ENCODE measurements at places on chromosomes 5 and 9.
A peak's percentile ranks its signal among the peaks of the same experiment; 100 is the strongest.

DNA sequence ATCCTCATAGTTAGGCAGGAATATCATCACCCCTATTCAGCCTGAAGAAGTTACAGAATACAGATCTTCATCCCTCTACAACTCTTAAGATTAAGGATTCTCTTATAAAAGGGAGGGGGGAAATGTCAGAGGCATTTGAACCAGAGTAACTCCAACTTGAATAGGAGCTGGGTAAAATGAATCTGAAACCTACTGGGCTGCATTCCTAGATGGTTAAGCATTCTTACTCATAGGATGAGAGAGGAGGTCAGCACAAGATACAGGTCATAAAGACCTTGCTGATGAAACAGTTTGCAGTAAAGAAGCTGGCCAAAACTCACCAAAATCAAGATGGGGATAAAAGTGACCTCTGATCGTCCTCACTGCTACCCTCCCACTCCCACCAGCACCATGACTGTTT is 14.4 kb downstream of the FREM1 start:
- no peak for DNase-seq

DNA sequence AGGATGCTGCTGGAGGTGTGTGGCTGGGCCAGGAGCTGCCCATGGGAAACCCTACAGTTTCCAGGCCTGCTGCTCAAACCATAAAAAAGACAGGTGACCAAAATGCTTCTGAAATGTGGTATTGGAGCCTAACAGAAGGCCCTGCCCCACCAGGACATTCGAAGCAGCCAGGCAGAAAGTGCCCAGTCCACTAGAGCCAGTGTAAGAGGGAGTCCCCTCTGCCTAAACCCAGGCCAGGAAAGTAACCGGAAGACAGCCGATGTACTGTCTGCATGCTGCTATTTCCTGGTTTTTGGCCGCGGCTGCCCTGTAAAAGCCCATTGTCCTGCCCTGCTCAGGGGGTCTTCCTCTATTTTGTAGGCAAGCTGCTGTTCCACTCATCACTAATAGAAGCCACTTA is 150.7 kb upstream of the IRX2 start:
- no peak for DNase-seq

GRCh38 chr9:92686954-92687353 is 17.0 kb upstream of the IPPK start:
- DNase-seq, result no peak

DNA sequence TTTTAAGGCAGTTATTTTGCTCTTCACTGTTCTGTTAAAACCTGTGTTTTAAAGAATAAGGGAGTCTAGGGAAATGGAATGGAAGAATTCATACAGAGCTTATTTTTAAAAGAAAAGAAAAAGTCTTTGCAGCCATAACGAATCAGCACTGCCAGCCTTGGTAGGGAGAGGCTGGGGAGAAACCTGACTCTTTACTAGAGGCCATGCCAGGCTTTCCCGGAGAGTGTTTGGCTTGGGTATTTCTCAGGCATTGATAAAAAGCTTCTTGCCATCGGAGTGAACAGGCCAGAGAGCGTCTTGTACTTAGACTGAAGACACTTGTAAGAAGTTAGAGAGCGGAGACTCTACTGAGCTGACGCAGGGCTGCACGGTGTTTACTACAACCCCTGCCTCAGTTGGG is 72.7 kb upstream of the NFIL3 start:
- DNase-seq, result no peak

DNA sequence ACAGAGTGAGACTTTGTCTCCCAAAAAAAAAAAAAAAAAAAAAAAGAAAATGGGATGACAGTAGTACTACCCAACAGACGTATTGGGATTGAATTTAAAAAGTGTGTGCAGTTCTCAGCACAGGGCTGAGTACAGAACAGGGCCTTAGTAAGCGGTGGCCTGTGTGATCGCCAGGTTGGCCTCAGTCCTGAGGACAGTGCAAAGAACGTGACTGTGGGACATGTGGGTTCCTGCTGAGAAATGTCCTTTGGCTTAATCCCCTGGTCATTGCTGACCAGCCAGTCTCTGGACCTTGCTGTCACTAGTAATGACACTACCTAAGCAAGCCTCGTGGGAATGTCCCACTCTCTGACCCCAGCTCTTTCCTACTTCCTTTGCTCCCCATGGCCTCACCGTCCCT is 13.3 kb downstream of the GTF3C5 start:
- DNase-seq, result no peak

DNA sequence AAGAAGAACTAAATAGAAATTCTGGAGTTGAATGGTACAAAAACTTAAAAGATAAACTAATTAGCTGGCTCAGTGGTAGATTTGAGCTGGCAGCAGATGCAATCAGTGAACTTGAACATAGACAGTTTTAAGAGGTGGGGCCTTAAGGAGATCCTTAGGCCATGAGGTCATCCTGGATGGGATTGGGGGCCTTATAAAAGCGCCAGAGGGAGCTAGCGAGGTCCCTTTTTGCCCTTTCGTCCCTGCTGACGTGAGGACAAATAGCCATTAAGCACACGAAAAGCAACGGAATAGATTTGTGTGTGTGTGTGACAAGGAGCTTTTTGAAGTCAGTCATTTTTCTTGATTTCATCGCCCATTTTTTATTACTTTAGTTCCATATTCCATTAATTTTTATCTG is 83.3 kb downstream of the ZNF354C start:
- DNase-seq, result no peak

- DNase-seq, result no peak
Observed at GRCh38 chr9:120463765-120464164, 116.2 kb downstream of the CDK5RAP2 start.

GRCh38 chr9:130107234-130107861 is 53.6 kb downstream of the GPR107 start:
- DNase-seq, result peak; percentile 56

DNA sequence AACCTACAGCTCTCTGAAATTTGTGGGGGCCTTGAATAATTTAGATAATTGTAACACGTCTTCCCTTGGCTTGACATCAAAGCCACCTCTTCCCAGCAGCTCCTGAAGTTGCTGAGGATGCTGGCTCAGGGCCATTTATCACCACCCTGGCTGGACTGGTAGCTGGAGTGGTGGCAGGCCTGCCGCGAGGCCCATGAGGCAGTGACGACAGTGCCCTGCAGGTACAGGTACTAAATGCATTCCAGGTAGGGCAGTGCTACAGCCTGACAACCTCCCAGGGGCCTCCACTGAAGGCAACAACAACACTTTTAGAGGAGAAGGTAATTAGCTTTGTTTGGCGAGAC is 270.2 kb upstream of the KLF4 start:
- no peak for DNase-seq

Data from NCI-H1930 (cell line).